ENCODE measurements at places on chromosomes 5 and 9.

- DNase-seq, result no peak
Observed at GRCh38 chr5:66828046-66828547, 231.9 kb downstream of the MAST4 start.

DNA sequence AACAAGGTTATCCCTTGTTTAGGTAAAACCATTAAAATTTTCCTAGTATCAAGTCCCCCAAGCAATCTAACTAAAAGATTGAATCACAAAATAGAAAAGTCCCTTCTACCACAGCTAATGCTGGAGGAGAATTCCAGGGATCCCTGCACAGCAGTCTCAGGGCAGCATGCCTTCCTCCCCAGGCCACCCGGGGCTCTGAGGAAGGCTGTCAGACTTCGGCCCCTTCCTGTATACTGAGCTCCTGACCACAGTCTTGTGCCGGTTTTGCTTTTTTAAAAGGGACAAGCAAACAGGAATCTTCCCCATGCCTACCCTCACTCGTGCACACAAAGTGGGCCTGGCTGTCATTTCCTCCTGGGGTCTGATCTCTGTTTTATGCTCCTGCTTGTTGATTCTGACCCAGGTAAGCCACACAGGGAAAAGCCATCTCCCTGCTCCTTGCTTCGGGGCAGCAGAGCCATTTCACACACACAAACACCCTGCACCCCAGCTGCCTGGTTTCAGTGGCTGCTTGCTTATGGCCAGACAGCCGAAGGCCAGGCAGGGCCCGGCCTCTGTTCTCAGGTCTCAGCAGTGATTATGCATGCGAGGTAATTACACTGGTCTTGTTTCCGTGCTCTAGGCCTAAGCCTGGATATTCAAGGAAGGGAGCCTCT lies 211.9 kb downstream of the NXNL2 start:
- DNase-seq, result no peak

- DNase-seq, result no peak
Observed at GRCh38 chr5:78638423-78638822, 10.1 kb downstream of the LHFPL2 start.

GRCh38 chr9:22148876-22149637 lies 140.0 kb upstream of the CDKN2B start:
- DNase-seq, result no peak

GRCh38 chr9:82810915-82811314 lies 252.0 kb downstream of the RASEF start:
- no peak for DNase-seq

- DNase-seq, result no peak
Observed at GRCh38 chr9:31388660-31389059, 995.8 kb upstream of the ACO1 start.

DNA sequence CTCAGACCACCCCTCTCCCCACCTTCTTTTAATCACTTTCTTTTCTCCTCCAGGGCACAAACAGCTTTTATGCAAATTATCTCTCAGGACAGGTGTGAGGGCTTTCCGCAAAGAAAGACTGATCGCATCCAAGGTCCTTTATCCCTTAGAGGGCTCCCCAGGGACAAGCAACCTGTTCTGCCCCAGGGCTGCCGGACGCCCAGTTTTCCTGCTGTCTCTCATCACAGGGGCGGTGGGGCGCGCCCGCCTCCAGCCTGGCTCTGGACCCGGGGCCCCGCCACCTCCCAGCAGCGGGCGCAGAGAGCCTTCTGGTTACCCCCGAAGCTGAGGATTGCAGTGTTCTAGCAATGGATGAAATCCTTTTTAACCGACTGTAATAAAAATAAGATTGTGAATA lies 266.1 kb downstream of the CWC27 start:
- no peak for DNase-seq

- DNase-seq, result no peak
Observed at GRCh38 chr9:86259557-86259956, at the start of gene C9orf153. Gene C9orf153 (minus strand): TSS chr9:86259657. CDS start chr9:86229603, 30,054 bp downstream.

DNA sequence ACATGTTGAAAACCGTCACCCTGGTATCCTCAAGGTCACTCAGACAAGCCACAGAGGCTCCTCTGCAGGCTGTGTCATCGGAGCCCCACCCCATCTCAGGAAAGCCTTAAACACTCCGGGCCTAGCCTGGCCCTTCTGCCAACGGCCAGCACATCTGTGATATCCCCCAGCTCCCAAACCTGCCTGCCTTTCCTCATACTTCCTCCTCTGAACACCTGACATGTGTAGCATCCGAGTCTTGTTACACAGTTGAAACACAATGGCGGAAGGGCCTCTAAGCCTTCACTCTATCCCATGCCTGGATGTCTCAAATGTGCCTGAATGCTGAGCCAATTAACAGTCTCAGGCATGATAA lies 32.9 kb upstream of the TGFBR1 start:
- no peak for DNase-seq

GRCh38 chr5:118984602-118985001 lies 3.7 kb downstream of the DTWD2 start:
- DNase-seq, result no peak

GRCh38 chr9:132412089-132412488 lies 2.1 kb downstream of the CFAP77 start:
- DNase-seq, result no peak

GRCh38 chr5:78927657-78928282 lies 57.3 kb downstream of the ARSB start:
- DNase-seq, result no peak

DNA sequence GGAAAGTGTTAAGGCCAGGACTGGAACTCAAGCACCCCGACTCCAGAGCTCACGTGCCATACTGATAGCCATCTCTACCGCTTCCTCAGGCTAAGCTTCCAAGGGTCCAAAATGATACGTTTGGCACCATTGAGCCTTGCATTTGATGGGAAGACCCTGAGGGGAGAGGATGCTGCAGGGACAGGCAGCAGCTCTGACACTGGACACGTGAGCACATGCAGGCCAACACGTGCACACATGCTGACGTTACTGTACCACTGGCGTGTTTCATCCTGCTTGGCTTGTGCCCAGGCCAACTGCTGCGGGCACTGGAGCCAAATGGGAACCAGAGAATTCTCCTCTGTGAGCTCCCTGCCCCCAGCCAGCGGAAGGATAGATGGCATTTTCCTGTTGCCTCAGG lies 5.2 kb downstream of the FAT2 start:
- DNase-seq, result no peak

DNA sequence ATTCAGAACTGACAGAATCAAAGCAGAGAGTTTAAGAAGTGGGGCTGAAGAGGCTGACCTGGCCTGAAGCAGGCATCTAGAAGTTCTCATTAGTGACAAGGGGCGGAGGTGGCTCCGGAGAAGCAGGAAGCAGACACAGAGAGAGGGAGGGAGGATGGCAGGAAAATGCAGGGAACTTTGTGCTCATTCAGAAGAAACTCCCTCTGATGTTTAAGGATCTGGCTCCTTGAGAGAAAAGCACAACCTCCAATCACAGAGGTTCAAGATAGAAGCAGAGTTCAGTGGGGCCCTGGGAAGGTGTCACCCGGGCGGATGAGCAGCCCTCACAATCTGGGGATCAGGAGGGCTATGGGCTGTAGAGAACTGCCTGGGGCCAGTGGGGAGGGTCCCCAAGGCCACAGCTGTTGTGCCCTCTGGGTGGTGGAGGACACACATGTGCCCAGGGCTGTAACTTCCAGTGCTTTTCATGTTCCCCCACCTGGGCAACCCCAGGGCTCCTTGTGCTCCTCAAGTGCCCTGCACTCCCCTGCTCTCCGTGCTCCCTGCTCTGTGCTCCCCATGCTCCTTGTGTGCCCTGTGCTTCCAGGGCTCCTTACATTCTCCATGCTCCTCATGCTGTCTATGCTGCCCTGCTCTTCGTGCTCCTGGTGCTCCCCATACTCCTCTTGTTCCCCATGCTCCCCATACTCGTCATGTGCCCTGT lies 51.4 kb downstream of the TRIP13 start:
- no peak for DNase-seq

DNA sequence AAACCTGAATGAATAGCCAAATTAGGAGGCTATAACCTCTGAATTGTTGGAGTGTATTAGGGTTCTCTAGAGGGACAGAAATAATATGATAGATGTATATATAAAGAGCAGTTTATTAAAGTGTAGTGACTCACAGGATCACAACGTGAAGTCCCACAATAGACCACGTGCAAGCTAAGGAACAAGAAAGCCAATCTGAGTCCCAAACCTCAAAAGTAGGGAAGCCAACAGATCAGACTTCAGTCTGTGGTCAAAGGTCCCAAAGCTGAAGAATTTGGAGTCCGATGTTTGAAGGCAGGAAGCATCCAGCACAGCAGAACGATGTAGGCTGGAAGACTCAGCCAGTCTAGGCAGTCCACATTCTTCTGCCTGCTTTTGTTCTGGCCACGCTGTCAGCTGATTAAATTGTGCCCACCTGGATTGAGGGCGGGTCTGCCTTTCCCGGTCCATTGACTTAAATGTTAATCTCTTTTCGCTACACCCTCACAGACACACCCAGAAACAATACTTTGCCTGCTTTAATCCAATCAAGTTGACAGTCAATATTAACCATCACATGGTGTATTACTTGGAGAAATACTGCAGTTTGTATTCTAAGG lies 550.6 kb downstream of the CDH10 start:
- no peak for DNase-seq

DNA sequence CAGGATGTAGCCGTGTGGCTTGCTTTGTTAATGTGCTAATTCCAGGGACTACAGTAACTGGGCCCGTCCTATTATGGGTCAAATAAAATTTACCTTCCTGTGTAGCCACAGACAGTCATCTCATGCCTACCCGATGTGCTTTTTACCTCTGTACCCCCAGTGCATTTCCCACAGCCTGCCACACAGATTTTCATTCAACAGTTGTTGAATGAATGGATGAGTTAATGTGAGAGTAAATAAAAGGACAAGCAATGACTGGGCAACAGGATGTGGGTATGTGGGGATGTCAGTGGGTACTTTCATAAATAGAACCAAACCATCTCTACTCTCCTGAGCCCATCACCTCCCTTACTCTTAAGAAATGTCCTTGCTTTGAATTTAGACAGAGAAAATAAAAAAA lies 441.2 kb upstream of the ZNF462 start:
- no peak for DNase-seq

GRCh38 chr5:127705120-127705892 lies 2.1 kb downstream of the CCDC192 start:
- no peak for DNase-seq

GRCh38 chr9:6605202-6605601 lies 40.3 kb downstream of the GLDC start:
- no peak for DNase-seq

DNA sequence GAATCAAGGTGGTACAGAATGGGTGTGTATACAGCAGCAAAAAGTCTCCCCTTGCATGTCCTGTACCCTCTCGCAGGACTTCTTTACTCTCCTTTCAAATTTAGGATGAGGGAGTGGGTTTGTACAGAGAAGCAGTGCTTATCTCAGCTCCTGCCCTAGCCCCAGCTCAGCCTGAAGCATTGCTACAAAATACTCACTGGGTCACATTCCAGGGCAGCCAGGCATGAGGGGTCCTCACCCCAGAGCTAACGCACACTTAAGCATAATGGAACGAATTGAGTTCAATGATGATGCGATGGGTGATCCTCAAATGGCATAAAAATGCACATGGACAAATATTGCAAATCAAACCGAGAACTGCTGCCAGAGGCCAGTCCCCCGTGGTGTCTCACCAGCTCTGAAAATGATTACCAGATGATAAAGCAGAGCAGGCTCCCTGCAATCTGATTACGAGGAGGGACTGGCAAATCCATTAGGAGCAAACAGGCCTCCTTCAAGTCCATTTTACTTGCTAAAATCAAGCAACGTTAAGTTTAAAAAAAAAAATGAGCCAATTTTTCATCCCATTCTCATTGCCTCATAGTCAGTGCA lies 231.6 kb upstream of the TAS2R1 start:
- DNase-seq, result no peak

GRCh38 chr9:20014168-20014567 lies 225.3 kb upstream of the SLC24A2 start:
- DNase-seq, result no peak

DNA sequence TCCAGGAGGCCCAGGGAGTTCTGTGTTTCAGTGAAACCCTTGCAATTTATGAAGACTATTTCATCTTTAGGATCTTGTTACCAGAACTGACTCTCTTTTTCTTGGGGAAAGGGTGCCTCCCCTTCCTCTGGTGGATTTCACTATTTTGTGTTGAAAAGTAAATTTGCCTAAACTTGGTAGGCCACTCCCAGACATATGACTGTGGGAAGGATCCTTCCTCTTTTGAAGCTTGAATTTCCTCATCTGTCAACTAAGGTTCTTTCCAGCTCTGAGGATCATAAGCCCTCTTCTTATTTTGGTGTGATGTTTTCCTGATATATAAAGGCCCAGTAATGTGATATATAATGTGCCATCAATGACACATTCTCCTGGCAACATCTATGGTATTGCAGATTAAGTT lies 59.1 kb upstream of the ZFAND5 start:
- DNase-seq, result no peak

DNA sequence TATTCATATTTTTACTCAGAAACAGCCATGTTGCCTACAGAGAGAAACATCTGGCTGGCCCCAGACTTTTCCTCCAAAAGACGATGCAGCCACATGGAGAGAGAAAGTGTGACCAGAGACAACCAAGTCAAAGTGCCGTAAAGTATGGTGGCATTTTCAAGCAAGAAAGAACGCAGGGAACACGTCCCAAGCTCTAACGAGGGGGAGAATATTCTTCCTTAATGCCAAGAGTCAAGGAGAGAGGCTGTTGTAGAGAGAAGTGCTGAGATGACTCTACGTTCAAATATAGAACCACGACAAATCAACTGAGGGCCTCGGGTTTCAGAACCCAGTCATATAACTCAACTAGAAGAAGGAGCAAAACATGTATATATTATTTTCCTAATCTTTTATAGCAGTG lies 55.9 kb downstream of the FNBP1 start:
- no peak for DNase-seq

Data from effector CD8-positive, alpha-beta T cell (primary cell).